ENCODE measurements at places on chromosomes 2 and 18. TPM values are rescaled to one million over a fixed set of nuclear protein-coding genes. Genes with fewer than 3 reads are reported as not detected.

Gene ASXL3
- 16.8 TPM for total RNA-seq

Gene G6PC2
- not detected for total RNA-seq

DNA sequence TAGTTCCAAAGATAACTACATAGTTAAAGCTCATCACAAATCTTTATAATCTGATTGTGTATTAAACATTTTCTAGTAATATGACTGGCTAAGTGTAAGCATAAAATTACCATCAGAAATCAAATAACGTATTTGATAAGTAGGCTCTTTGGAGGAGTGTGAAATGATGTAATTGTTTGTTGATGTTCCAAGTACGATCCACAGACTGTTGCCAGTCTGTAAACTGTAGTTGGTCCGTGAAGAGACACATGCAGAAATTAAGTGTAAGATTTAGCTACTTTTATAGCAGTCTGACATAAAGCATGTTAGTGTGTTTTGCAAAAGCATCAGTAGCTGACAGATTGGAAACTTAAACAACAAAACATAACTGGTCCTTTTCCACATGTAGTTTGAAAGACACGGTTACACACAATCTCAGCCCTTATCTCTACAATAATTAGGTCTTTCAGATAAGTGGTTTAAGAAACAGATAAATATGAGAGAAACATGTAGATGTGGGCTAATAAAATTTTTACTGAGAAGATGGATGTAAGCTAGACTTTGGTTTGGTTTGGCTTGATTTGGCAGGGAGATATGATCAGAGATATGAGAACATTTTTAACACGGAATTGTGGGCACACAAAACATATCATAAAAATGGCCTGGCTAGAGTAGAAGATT, 115.0 kb upstream of the EPB41L5 start:
- no peak for DNase-seq

GRCh38 chr2:4551691-4552474, 848.5 kb downstream of the DCDC2C start:
- no peak for DNase-seq

GRCh38 chr18:4721545-4721944, 266.4 kb upstream of the DLGAP1 start:
- no peak for DNase-seq

DNA sequence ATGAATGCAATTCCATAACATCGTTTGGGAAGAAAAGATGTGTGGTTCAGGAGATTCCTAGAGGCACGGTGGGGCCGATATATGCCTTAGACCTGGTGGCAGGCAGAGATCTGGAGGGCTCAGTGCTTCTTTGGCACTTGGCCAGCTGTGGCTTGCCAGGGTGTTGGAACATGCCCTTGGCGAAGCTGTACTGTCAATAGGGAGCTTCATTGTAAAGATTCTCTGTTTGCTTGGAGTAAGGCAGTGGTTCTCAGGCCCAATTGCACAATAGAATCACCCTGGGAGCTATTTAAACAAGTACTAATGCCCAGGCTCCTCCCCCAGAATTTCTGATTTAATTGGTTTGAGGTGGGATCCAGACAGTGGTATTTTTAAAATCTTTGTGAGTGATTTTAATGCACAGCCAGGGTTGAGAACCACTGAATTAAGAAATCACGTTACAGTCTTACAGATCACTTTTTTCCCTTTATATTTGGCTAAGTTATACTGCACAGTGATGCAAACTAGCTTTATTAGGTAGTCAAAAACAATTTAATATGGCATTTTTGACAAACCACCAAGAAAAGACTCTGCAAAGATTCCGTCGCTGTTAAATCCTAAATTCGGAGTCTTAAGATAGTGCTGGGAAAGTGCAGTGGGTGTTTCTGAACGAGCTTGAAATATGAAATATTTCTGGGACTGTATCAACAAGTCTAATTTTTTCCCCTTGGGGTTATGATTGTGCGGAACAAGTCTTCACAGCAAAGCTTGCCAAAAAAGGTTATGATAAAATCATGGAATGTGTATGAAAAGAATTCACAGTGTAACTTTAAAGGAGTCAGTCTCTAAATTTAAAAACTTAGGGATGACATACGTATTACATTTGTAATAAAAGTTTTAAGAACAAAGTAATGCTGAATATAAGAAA, 78.0 kb downstream of the CRIM1 start:
- DNase-seq: peak; percentile 48

DNA sequence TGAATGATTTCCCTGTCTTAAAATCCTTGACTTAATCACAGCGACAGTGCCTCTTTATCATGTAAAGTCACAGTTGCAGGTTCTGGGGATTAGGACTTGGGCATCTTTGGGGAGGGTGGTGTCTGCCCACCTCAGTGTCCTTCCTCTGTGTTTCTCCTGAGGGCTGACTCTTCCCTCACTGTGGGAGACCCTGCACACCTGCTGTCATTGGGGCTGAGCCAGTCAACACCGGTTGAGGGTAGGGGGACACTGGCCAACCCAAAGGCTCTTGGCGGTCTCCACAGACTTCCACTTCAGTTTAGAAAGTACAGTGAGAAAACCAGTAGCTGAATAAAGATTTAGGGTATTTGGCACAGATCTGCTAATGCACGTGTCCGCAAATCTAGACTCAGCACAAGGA, 36.9 kb downstream of the AGAP1 start:
- no peak for DNase-seq

GRCh38 chr2:102999958-103000357, 238.1 kb downstream of the TMEM182 start:
- no peak for DNase-seq

- no peak for DNase-seq
These were observed 164.1 kb downstream of the KIAA1328 start for GRCh38 chr18:36993068-36993467.

DNA sequence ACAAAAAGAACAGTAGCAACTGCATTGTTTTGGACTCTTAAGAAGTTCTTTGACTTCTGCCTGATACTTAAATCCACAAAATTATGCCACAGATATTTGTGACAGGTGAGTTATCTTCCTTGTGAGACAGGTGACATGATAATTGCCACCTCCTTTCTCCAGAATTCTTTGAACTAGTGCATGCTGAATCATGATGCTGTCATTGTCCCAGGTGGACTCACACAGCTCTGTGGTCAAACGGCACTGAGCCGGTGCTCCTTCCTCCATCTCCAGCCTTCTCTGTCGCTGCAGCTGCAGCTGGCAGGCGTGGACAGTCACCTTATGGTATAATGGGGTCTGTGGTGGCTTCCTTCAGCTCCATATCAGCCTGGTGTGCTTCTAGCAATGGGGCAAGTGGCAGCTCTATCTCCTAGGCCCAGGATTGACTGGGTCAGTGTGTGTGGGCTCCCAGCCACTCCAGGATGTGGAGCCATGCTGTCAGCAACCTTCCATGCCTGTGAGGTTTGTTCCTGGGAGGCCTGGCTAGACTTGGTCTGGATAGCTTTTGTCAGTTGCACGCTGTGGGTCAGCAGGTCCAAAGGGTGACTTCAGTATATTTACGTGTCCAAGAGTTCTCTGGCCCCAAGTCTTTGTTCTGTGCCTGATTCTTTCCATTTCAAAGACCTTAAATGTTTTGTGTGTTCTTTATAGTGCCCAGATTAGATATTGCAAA, 15.7 kb downstream of the ARMC9 start:
- no peak for DNase-seq

DNA sequence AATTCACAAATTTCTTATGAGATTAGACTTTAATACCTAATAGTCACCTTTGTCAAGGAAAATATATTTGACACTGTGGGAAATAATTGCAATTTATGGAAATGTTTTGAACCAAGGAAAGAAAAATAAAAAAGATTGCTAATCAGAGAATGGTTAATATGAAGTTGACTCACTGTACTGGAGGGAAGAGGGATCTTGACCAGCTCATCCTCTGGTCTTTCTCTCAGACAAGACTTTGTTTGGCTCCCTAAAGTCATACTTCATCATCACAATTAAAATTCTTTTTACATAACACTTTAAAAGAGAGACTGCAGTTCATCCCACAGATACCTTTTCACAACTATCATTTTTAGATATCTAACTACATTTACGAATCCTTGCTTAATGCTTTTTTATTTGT, 538.5 kb upstream of the ZEB2 start:
- no peak for DNase-seq

Measured in urinary bladder (tissue), 4 donors.